ENCODE measurements at places on chromosomes 1 and 21.

DNA sequence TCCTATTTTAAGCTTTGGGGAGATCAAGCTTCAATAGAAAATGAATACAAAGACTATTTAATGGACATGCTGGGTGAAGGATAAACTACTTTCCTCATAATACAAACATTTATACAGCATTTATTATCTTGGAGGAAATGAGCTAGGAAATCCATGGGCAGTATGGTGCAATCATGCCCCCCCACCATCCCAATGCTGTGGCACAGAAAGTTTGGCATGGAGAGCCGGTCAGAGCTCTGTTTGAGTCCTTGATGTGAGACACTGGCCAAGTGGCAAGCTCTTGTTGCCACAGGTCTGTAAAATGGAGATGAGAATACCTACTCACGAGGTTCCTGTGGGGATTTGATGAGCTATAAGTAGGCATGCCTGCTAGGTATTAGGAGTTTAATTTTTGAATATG, 120.6 kb downstream of the MAB21L3 start:
- DNase-seq: no peak
- no peak overlapping the region for H3K4me3 ChIP-seq
- no peaks in the 10 kb centered on the region for H3K4me1 ChIP-seq
- H3K27me3 ChIP-seq: no peaks in the 10 kb centered on the region

DNA sequence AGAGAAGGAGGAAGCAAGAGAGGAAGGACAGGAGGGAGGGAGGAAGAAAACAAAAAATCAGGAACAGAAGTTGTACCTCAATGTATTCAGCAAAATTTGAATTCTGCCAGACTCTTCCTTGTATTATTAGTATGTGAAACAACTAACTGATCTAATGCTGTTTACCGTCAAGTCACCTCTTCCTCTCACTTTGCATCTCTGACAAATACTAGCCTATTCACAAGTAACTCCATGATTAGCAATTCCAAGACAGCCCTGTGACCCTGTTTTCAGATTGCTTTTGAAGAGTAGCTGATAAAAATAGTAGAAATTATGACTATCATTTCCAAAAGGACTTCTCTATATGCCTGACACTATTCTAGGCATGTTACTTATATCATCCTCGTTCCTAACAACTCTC, 445.4 kb downstream of the NEGR1 start:
- H3K27ac ChIP-seq: no peak overlapping the region
- no peaks in the 10 kb centered on the region for H3K4me1 ChIP-seq
- H3K4me3 ChIP-seq: no peak overlapping the region
- no peaks in the 10 kb centered on the region for H3K36me3 ChIP-seq
- no peak for DNase-seq

GRCh38 chr1:100184536-100184935, 6.5 kb upstream of the LRRC39 start:
- no peak overlapping the region for H3K4me3 ChIP-seq
- no peak for DNase-seq
- H3K36me3 ChIP-seq: no peaks in the 10 kb centered on the region

- no peaks in the 10 kb centered on the region for H3K4me1 ChIP-seq
- no peak overlapping the region for H3K4me3 ChIP-seq
- no peaks in the 10 kb centered on the region for H3K36me3 ChIP-seq
- H3K27me3 ChIP-seq: no peaks in the 10 kb centered on the region
Measured at GRCh38 chr1:92464588-92465255, 22.0 kb downstream of the GFI1 start.

- no peak for DNase-seq
- H3K36me3 ChIP-seq: no peaks in the 10 kb centered on the region
- no peaks in the 10 kb centered on the region for H3K4me1 ChIP-seq
- H3K27me3 ChIP-seq: no peaks in the 10 kb centered on the region
- no peak overlapping the region for H3K4me3 ChIP-seq
- no peak overlapping the region for H3K27ac ChIP-seq
Measured at GRCh38 chr1:11529763-11530730, 51.1 kb downstream of the DISP3 start.

DNA sequence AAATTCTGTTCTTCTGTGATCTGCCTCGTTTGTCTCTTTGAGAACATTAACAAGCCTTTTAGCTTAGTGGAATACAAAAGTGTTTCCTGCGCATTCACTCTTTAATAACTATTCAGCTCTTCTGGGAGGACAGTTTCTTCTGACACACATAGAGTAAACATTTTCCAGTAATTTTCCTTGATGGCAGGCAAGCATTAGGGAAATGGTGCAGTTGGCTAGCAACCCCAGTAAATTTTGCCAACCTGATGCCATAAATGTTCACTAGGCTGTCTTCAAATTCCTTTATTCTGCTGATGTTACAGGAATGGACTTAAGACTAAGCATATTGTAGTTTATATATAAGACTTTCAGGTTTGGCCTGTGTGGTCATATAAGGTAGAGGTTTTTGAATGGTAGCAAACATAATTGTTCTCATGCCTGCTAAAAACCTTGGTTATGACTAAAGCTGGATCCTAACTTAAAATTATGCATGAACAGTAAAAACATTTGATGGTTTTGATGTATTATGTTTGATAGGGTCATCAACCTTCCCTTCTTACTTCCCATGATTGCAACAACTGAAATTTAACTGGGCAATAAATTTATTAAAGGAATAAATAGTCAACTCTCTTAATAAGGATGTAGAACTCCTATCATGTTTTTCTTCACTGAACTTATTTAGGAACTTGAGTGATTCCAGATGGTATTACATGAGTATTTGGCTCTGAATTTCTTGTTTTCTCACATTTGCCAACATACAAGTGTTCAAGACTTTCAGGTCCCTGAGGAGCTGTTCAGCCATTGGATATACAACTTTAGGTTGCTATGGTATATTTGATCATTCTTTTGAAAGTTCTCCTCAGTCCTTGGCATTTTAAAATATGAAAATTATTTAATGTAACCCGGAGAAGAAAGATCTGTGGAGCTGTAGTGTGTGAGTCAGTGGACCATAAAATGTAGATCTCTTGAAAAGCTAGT, 223.4 kb downstream of the FMN2 start:
- H3K36me3 ChIP-seq: no peaks in the 10 kb centered on the region
- no peaks in the 10 kb centered on the region for H3K27me3 ChIP-seq
- H3K27ac ChIP-seq: no peak overlapping the region
- H3K4me1 ChIP-seq: no peaks in the 10 kb centered on the region

DNA sequence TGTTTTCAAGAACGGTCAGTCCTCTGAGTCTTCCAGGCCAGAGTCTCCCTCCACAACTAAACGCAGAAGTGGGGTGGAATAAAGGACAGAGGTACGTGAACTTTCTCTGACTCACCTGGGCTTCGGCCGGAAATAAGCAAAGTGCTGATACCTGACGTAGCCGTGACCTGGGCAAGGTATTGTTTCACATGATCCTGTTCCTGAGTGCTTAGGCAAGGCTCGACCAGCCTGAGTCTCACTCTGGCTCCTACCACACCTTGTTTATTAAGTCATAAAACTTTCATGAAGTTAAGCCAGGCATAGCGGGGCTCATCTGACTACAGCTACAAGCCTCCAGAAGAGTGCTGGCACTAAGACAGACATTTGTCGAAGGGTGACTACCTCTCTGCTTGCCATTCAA, 327.5 kb downstream of the SETD4 start:
- no peak overlapping the region for H3K4me3 ChIP-seq
- H3K27me3 ChIP-seq: no peaks in the 10 kb centered on the region
- no peak overlapping the region for H3K27ac ChIP-seq
- H3K4me1 ChIP-seq: no peaks in the 10 kb centered on the region

GRCh38 chr1:17719874-17720273, 35.3 kb upstream of the ACTL8 start:
- H3K27ac ChIP-seq: no peak overlapping the region
- H3K4me1 ChIP-seq: peaks cover under 1% of the 10 kb centered on the region
- no peaks in the 10 kb centered on the region for H3K36me3 ChIP-seq
- no peak for DNase-seq

- H3K4me1 ChIP-seq: no peaks in the 10 kb centered on the region
Measured at GRCh38 chr1:57824535-57824934, 400.7 kb upstream of the DAB1 start.

DNA sequence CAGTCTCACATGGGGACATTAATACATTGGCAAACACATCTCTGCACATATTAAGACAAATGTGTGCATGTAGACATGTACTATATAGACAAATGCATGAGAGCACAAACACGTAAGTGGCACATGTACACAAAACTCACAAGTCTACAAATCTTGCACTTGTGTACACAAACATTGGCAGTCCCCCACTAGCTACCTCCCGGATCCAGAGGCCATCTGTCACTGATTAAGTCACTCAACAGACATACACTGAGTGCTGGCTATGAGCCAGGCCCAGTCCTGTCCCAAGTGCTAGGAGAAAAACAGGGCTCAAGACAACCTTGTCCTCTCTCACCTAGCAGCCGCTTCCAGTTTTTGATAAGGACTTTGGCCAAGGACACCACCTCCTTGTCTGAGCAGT, 7.0 kb downstream of the TCEA3 start:
- H3K27ac ChIP-seq: no peak overlapping the region
- H3K4me3 ChIP-seq: no peak overlapping the region
- no peak for DNase-seq
- no peaks in the 10 kb centered on the region for H3K36me3 ChIP-seq
- no peaks in the 10 kb centered on the region for H3K27me3 ChIP-seq
- H3K4me1 ChIP-seq: no peaks in the 10 kb centered on the region

DNA sequence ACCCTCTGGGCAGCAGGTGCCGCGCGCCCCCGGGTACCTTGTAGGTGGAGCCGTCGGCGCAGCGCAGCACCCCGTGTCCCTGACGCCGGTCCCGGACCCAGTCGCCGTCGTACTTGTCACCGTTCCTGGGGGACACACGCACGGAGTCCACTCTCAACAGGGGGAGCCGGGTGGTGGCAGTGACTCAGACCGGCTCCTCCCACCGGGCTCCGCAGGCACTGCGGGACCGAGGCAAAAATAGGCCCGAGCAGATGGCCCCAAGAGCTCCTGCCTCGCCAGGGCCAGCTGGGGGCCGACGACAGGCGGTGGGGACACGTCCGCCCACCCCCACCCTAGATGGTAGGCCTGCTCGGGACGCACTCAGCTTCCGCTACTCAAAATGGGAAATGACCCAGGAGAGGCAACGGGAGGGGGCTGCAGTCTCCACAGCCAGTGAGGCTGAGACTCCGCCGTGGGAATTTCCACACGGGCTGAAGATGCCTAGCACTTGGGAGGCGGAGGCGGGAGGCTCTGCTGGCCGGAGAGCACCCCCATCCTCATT, 6.3 kb downstream of the MORN1 start:
- no peak for DNase-seq
- H3K4me1 ChIP-seq: peaks cover 11% of the 10 kb centered on the region
- H3K27me3 ChIP-seq: no peaks in the 10 kb centered on the region
- no peak overlapping the region for H3K27ac ChIP-seq
- peaks cover 6% of the 10 kb centered on the region for H3K36me3 ChIP-seq

DNA sequence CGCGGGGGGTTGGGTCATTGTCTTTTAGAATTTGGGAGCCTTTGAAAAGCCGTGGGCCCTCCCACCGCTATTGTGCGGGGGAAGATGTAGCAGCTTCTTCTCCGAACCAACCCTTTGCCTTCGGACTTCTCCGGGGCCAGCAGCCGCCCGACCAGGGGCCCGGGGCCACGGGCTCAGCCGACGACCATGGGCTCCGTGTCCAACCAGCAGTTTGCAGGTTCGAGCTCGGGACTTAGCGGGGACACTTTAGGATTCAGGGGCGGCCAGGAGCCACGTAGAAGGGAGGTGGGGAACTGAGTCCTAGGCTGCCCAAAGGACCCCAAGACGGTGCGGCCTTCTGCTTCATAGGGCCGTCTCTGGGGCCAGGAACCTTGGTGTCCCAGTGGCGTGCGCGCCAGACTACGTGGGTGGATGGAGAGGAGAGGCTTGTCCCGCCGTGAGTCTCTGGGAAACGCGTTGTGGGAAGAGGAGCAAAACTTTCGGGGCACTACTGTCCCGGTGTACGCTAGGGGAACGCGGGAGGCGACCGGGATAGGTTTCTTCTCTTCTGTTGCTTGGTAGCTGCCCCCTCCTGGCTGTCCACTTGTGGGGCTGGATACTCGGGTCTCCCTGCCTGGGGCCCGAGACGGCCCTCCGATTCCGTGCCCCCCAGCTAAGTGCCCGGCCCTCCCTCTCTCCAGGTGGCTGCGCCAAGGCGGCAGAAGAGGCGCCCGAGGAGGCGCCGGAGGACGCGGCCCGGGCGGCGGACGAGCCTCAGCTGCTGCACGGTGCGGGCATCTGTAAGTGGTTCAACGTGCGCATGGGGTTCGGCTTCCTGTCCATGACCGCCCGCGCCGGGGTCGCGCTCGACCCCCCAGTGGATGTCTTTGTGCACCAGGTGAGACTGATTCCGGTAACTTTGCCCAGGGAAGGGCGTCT, at the start of gene LIN28A:
Gene LIN28A (plus strand): TSS at position 112 of the 918 bp plus-strand sequence. CDS start 75 bp downstream, at position 187.
- peak within 1 kb of the TSS; percentile 45 for H3K4me3 ChIP-seq
- no peak for DNase-seq
- H3K27ac ChIP-seq: no peak within 1 kb of the TSS
- peaks cover 19% of the 10 kb centered on the region for H3K4me1 ChIP-seq

DNA sequence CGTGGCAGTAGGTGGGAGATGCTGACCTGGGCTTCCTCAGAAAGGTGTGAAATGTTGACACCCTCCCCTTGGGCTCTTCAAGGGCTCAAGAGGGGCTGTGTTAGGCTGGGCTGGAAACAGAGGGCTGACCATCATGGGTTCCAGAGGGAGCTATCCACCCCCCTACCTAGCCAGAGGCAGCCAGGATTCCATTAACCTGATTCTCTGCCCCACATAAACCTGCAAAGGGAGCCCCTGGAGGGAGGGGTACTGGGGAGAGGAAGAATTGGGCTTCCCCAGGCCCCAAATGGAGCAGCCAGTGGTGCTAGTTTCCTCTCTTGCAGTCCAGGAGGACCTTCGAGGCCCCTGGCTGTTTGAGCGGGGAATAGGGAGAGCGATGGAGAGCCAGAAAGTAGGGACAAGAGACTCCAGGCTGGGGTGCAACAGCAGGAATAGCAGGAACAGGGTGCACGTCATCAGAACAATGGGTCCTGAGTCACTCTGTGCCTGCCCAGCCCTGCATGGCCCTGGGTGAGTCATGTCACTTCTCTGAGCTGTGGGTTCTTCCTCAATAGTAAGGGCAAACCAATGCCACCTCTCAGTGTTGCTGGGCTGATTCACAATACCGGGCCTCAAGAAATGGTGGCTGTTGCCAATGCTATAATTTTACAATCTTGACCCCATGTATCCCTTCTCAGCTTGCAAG, 121.2 kb downstream of the EPHB2 start:
- H3K4me3 ChIP-seq: peak overlapping the region; percentile 45
- peaks cover 78% of the 10 kb centered on the region for H3K4me1 ChIP-seq

GRCh38 chr1:22606161-22606560, 30.3 kb upstream of the C1QA start:
- no peak overlapping the region for H3K27ac ChIP-seq
- H3K36me3 ChIP-seq: no peaks in the 10 kb centered on the region
- no peaks in the 10 kb centered on the region for H3K4me1 ChIP-seq
- peaks cover 75% of the 10 kb centered on the region for H3K27me3 ChIP-seq
- H3K4me3 ChIP-seq: no peak overlapping the region
- DNase-seq: no peak

Measured in HCT116 (cell line).